G401 (cell line): ENCODE measurements at places on chromosomes 12 and 14.

GRCh38 chr14:27078191-27078590, 480.4 kb upstream of the NOVA1 start:
- DNase-seq = no peak

DNA sequence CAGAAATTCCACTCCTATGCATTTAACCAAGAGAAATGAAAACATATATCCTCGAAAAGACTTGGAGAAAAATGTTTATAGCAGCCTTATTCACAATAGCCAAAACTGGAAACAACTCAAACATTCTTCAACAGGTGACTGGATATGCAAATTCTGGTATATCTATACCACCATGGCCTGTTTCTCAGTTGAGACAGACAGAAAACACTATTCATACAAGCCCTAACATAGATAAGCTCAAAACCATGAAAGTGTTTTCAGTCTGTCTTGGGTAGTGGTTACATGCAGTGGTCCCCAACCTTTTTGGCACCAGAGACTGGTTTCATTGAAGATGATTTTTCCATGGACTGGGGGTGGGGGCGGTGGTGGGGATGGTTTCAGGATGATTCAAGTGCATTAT, 83.8 kb downstream of the SRGAP1 start:
- DNase-seq = no peak

DNA sequence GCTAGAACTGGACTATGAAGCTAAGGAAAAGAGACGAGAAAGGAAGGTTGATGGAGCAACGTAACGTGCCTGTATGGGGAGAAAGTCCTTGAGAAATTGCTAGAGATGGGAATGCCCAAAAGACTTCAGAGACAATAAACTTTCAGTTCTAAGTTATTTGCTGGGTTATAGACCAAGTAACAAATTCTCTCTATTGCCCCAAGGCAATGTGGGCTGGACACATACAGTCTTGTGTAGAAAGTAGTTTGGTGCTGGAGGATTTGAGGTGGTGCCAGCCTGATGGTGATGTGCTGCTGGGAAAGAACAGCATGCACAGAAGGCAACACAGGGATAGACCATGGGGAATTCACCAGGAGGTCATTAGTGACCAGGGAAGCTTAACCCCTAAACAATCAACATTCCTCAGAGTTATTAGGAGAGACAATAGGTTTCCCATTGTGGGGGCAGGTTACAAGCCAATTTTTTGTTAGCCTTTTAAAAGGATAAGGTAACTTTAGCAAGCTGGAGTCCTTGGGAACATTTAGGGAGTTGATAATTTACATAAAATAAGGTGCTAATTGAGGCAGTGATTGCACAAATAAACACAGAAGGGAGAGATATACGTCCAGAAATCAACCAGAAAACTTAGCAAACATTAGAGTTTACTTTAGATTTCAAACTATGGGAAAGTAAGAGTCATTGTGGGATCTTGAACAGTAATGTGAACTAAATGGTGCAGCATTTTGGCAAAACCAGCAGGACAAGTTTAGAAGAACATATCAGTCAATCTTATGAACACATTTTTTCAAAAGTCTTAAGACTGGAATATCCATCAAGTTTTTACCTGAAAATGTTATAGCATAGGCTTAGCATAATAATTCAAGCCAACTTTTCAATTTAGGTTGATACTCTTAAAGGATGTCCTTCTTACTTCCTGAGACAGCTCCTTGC, 61.4 kb downstream of the LMNTD1 start:
- no peak for DNase-seq

GRCh38 chr14:24409192-24409591, 10.4 kb downstream of the NYNRIN start:
- no peak for DNase-seq
